ENCODE measurements at places on chromosomes 12 and 14. TPM values are rescaled to one million over a fixed set of nuclear protein-coding genes. Genes with fewer than 3 reads are reported as not detected.

DNA sequence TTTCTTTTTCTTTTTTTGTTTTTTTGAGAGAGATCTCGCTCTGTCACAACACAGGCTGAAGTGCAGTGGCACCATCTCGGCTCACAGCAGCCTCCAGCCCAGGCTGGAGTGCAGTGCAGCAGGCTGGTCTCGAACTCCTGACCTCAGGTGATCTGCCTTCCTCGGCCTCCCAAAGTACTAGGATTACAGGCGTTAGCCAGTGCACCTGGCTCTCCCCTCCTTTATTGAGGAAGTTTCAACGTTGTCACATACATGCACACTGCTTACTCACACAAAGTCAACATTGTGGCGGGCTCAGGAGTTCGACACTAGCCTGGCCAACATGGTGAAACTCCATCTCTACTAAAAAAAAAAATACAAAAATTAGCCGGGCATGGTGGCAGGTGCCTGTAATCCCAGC, 32.0 kb downstream of the EAPP start:
- no peak for DNase-seq

- DNase-seq: no peak
Observed at GRCh38 chr12:127205781-127206555, 1061.0 kb upstream of the TMEM132C start.

The MRPL42 gene
- 41.9 TPM for total RNA-seq

The SLC4A8 gene
- 3.2 TPM for total RNA-seq

GRCh38 chr12:109652233-109652976, 61.2 kb upstream of the FAM222A start:
- DNase-seq: no peak

The TECPR2 gene
- 10.8 TPM for total RNA-seq

DNA sequence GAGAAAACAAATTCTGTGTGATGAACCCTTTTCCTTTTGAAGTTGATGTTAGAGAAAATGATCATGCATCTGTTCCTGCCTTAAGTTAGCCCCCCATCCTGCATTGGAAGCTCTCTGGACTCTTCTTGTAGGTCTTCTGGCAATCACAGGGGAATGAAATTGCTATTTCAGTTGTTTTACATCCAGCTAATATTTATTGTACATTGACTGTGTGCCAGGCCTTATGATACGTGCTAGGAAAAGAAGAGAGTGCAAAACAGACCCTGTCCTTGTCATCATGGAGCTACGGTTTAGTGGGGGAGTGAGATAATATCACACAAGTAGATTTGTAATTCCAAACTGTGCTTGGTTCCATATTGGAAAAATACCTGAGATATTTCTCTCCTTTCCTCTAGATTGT, 118.6 kb downstream of the TGFB3 start:
- DNase-seq: no peak

- DNase-seq: no peak
Observed at GRCh38 chr12:116215023-116215422, 62.5 kb downstream of the MED13L start.

DNA sequence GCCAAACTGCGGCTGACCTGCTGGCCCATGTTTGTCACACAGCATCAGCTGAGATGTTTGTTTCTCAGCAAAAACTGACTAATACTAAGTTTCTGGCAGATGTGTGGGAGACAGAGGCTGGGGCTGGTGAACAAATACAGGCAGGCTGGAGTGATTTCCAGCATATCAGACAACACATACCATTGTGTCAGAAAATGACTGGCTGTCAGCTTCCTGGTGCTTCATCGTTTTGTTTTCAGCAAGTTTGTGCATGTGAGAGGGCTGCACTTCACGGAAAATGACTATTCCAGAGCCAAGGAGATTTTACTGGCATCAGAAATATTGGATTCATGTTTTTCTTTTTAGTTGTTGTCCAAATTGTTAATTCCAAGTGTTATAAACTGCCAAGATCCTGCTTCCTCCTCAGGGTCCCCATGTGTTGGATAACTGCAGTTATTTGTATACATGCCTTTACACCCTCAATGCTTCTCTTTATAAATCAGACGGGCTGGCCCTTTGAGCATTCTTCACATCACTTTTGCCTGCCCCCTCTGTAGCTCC, 145.7 kb downstream of the GALC start:
- DNase-seq: no peak

GRCh38 chr12:68397566-68398158, 65.5 kb upstream of the MDM1 start:
- DNase-seq: no peak

DNA sequence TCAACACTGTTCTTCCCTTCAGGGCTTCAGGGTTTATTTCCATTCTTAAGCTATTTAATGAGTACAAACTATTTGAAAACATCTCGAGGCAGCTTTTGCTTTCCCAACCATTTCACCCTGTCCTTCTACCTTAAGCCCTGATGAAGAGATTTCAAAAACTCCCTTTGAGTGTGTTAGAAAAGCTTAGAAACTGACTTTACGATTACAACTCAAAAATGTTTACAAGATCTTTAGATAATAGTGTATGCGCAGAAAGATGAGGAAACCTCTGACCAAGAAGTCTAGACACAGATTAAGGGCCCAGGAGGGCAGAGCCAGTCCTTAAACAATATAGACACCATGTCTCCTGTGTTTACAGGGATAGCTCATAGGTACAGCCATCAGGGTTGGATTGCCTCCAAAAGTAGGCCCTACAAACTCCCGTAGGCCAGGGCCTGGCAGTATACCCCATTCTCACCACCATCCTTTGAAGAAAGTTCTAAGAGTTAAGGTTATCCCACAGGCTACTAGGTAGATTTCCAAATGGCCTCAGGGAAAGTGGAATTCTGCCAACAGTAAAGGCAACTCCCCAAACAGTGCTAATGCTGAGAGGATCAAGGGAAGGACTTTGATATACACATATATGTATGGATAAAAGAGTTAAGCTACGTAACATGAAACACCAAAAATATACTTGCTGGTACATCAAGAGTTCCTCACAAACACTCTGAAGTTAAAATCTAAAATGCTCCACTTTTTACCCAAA, 11.4 kb upstream of the SOS2 start:
- no peak for DNase-seq

The WNT5B gene
- total RNA-seq: 0.57 TPM

The PTGER2 gene
- total RNA-seq: 0.32 TPM

The PTHLH gene
- total RNA-seq: not detected

GRCh38 chr12:69095765-69096477, 143.4 kb upstream of the CPSF6 start:
- DNase-seq: no peak

The RERG gene
- not detected for total RNA-seq

DNA sequence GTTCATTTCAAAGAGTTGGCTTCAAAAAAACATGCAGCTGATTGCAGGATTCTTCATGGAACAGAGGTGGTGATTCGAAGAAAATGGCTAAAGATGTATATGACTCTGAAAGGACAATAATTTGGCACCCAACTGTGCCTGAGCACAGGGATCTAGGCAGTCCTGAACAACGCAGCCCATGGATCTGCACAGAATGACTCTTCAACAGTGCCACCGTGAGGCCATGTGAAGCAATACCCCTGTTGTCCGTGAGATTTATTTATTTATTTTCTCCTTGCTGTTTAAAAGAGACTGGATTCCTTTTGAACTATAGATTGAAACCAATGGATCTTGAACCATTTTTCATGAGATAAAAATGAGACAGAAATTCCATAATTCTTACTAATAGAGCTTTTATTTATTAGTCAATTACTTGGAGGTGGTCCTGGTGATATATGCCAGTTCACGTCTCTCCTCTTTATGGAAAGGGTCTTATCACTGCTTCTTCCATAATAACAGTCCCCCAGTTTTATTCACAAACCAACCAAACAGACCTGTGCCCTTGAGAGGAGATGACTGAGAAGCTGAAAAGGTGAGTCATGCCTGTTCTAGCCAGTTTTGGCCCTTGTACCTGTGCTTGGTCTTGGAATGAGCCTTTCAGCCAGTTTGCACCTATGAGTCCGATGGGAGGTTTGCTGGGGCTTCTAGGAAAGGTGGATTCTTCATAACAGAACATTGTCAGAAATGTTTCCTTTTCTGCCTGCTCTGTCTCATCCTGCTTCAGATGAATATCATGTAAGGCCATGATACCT, 1598.3 kb downstream of the AACS start:
- no peak for DNase-seq

The PGAM5 gene
- total RNA-seq: 29.9 TPM

- peak; percentile 65 for DNase-seq
Observed at GRCh38 chr12:13278249-13278787, 81.8 kb downstream of the EMP1 start.

The A2M gene
- not detected for total RNA-seq

GRCh38 chr14:81132468-81132867, 88.3 kb downstream of the GTF2A1 start:
- DNase-seq: no peak

DNA sequence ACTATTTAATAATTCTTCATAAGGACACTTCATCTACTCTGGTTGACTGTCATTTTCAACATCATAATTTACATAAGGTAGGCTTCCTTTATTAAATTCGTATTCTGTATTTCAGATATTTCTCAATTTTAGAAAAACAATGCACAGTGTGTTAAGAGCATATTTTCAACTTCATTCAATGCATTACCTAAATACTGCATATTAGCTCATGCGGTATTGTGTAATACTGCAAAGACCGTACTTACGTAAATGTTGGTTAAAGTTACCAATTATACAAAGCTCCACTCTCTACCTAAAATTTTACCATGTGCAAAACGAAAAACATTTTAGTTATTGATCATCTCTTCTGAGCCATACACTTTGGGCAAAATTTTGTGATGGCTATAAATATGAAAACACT, 62.8 kb downstream of the EXOC5 start:
- DNase-seq: no peak

DNA sequence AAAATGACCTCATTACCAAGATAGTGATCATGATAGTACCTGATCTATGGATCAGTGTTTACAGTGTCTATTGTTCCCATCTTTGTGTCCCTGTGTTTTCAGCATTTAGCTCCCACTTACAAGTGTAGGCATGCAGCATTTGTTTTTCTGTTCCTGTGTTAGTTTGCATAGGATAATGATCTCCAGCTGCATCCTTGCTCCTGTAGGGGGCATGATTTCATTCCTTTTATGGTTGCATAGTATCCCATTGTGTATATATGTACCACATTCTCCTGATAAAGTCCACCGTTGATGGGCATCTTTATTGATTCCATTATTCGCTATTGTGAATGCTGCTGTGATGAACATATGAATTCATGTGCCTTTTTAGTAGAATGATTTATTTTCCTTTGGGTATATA, 215.4 kb upstream of the NAV3 start:
- DNase-seq: no peak

The DPPA3 gene
- total RNA-seq: not detected

The KCNA5 gene
- 0.27 TPM for total RNA-seq

The FOXG1 gene
- total RNA-seq: not detected

DNA sequence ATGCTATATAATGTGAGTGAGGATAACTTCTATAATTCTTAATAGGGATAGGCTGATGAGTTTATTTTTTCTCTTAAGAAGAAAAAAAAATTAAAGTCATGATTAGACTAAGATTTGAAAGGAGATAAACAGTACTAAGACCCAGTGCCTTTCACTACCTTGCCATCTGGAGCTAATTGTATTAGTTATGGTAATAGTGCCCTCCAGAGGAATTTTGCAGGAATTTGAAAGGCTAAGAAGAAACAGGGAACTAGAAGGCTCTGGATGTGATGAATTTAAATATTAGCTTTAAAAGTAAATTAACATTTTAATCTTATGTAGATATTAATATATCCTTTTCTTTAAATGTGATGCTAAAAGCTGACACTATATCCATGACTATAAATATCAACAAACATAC, 36.6 kb upstream of the PIK3C2G start:
- DNase-seq: no peak

DNA sequence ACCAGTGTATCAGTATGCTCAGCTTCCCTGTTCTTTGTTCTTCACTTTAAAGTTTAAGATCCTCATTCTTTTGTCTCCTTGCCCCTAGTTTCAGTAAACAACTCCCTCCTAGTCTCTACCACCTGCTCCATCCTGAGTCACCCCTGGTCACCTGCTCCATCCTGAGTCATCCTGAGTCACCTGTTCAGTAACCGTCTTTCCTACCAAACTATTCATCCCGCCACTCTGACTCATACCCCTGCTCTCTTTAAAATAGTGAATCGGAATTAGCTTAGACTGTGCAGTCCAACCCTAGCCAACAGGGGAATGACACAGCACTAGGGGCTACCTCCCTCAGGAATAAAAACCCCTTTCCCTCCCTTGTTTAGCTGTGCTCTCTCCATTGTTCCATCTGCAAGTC, 888.1 kb upstream of the MDGA2 start:
- no peak for DNase-seq

The ENDOU gene
- total RNA-seq: not detected

- no peak for DNase-seq
Observed at GRCh38 chr14:20746566-20746965, 879 bp downstream of the EDDM3A start.

- DNase-seq: no peak
Observed at GRCh38 chr12:100991102-100991501, 196.5 kb downstream of the ANO4 start.

- no peak for DNase-seq
Observed at GRCh38 chr12:123390498-123391426, 6.8 kb downstream of the KMT5A start.

DNA sequence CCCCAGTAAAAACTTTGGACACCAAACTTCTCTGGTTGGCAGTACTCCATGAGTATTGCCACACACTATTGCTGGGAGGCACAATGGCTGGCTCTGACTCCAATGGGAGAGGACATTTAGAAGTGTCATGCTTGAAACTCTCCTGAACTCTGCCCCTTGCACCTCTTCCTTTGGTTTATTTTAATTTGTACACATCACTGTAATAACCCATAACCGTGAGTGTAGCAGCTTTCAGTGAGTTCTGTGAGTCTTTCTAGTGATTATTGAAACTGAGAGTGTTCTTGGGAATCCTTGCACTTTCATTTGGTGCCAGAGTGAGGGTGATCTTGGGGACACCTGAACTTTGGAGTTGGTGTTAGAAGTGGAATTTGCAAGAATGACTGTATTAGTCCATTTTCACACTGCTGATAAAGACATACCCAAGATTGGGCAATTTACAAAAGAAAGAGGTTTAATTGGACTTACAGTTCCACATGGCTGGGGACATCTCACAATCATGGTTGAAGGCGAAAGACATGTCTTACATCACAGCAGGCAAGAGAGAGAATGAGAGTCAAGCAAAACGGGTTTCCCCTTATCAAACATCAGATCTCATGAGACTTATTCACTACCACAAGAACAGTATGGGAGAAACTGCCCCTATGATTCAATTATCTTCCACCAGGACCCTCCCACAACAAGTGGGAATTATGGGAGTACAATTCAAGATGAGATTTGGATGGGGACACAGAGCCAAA, 41.3 kb upstream of the CEP83 start:
- DNase-seq: no peak

The EML5 gene
- 6.5 TPM for total RNA-seq

The TAS2R7 gene
- not detected for total RNA-seq

All from B cell (primary cell).